Omental fat pad (tissue), 4 donors: ENCODE measurements at places on chromosomes 3 and 15. TPM values are rescaled to one million over a fixed set of nuclear protein-coding genes. Genes with fewer than 3 reads are reported as not detected.

- DNase-seq, result no peak
Measured at GRCh38 chr15:50182219-50183013, 420 bp downstream of the SLC27A2 start.

DNA sequence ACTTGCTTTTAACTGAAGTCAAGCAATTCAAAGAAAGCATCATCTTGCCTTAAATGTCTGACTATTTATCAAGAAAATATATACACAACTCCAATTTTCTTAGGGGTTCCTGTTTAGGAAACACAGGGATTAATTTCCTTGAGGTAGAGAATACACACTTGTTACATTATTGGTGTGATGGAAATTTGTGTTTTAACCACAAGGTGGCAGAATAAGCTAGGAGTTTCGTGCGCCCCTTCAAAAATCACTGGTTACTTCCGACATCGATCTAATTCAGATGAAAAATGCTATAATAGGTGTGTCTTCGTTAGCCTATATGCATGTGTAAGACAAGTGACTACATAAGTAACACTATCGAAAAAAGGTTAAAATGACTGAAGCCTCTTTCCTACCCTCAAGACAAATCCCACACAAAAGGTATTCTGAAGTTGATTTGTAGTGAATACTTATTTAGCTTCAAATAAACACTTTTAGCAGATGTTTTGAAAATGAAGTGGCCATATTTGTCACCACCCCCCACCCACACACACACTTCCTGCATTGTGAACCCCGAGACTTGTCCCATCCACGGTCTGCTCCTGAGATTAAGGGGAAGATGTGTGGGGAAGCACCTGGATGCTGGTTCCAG lies 246.5 kb downstream of the ROBO1 start:
- DNase-seq, result no peak

DNA sequence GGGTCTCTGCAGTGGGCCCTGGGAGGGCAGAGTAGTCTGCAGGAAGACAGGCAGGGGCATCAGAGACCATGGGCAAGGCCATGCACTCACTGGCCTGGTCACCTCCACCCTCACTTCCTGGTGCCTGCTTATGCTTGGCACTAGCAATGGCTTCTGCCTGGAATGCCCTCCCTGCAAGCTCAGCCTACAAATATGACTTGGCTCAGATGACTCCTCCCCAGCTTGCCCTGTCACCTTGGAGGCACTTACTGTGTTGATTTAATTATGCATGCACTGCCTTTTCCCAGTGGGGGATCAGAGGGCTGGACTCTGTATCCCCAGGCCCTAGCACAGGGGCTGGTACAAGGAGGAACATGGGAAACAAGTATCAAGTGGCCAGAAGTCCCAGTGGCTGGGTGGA lies 7.8 kb downstream of the C3orf18 start:
- no peak for DNase-seq

CFAP20DC gene
- not detected for total RNA-seq

RETNLB gene
- total RNA-seq, result not detected

GRCh38 chr15:64525828-64526530 lies 65.6 kb downstream of the ZNF609 start:
- DNase-seq, result no peak

DNA sequence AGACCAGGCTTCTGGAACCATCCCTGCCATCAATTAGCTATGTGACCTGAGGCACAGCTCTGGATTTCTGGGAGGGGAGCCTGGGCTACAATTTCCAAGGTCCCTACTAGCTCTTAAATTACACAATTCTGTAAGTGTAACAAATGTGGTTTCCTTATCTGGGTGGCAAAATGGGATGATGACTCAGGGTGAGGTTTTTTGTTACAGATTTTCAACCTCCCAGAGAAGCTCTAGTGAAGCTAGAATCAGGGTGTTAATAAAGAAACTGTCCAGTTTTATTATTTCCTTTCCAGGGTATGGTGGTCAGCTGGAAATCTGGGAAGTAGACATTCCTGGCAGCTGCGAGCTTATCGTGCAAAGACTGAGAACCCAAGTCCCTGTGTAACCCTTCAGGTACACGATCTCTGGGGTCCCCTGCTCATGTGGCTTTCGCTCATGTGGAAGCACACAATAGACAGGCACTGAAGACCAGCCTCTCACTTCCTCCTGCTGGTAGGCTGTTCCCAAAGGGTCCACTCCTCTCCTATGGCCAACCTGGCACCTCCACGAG lies 7.3 kb downstream of the RAB27A start:
- no peak for DNase-seq

ABHD6 gene
- total RNA-seq, result 19.2 TPM

LMLN gene
- total RNA-seq, result 2.5 TPM

DNA sequence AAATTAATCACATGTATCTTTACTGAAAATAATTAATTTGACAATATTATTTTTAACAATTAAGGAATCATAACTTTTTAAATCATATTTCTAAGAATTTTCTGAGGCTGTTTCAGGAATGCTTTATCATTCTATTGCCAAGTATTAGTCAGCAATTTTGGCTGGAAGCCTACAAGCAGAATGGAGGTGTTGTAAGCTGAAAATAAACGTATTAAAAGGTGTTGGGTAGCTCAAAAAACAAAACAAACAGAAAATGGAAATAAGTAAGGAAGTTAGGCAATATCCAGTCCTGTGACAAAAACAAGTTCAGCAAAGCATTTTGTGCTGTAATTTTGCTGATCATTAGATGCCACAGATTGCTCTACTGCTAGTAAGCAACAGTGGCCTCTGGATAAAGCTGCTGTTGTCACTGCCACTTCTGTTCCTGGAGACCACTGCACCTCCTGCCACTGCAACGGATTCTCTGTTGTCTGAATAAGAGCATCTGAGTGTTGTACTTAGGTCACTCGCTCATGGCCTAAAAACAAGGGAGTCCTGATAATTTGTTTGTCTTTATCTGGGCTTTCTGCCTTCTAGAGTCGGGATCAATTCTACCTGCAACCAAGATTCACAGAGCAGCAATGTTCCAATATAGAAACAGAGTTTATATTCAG lies 63.5 kb upstream of the SLITRK3 start:
- DNase-seq, result no peak

DNA sequence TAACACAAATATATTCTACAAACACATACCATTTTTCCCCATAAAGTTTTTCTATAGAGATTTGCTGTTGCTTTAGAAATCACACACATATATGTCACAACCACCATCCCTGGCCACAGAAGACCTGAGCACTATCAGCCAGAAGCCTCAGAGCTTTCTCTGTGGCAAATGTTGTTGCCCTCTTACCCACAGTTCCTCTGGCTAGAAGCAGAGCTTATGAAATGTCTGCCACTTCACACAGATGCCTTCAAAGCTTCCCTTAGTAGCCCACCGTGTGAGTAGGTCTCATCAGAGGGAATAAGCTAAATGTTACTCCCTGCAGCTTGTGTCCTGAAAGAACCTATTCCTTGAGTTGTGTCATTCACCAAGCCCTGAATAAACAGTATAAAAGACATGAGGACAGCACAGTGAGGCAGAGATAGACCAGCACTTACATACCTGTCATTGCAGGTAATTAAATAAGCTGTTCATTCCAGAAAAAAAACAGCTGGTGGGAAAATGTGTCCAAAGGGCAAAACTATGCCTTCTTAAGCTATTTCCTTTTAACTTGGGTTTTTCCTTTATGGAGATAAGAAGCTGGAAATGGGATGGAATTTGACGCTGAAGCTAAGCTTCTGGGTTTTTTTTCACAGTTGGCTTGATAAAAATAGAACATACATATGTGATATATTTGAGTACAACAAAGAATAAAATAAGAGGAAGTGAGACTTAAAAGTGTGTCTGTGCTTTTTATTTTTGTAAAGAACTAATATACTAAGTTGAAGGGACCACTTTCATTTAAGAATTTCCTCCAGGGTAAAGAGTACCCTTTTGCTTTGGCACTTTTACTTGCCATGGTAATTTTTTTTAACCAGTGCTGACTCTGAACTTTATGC lies 391.4 kb downstream of the KCNH8 start:
- no peak for DNase-seq

GRCh38 chr3:142148044-142148791 lies 1.1 kb downstream of the TFDP2 start:
- DNase-seq, result no peak

DNA sequence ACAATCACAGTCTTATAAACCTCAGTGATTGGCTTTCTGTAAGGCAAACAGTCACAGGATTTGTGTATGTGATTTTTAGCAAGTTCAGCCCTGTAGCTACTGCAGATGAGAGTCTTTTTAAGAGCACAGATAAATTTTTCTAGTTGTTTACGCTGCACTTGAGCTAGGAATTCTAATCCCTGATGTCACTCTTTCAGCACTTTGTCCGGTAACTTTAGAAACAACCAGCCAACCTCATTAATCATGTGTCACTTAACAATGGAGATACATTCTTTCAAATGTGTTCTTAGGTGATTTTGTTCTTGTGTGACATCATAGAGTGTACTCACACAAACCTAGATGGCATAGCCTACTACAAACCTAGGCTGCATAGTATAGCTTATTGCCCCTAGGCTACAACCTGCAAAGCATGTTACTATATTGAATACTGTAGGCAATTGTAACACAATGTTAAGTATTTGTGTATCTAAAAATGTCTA lies 36.8 kb upstream of the GOLGA6L2 start:
- DNase-seq, result no peak

- DNase-seq, result no peak
Measured at GRCh38 chr3:46925585-46925934, 48.0 kb downstream of the PTH1R start.

DNA sequence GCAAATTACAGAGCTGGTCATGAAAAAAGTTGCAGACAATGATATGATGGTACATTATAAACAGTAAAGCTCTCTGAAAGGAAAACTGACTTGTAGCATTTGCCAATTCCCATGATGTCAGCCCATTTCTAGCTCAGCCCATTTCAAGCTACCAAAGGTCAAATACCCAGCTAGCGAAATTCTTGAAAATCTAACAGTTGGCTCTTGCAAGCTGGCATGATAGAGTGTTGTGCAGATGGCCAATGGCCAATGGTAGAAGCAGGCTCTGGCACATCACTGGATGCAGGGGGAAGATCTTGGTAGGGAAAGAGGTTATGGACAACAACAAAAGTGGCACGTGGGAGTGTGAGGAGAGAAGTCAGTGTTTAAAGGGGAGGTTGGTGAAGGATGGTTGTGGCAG lies 36.7 kb downstream of the RASGRF1 start:
- DNase-seq, result no peak

GRCh38 chr3:158908187-158908734 lies 106.4 kb downstream of the MFSD1 start:
- no peak for DNase-seq

DNA sequence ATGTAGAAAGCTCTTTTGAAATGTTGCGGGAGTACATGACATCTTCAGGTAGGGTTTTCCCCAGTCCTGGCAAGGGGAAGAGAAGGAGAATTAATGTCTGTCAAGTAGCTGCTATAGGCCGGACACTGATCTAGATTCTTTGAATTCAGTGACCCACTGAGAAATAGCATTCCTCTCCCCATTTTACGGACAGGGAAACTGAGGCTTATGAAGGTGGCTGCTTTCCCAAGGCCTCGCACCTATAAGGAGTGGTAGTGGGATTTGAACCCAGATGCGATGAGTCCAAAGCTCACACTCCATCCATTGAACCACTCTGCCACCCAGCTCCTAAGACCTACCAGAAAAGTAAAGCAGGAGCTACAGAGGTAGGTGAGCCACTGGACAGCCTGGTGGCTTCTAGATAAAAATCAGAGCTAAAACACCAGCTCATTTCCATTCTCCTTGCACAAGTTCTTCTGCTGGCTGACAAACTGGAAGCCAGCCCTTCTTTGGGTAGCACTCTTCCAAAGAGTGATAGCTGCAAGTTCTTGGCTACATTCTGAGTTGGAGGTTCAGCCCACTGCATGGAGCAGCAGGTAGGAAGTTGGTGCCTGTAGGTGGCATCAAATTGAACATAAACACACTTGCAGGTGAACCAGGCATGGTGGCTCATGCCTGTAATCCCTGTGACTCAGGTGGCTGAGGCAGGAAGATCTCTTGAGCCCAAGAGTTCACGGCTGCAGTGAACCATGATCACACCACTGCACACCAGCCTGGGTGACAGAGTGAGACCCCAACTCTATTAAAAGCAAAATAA lies 22.0 kb downstream of the ZNF710 start:
- DNase-seq, result no peak

SEC22A gene
- total RNA-seq, result 30.0 TPM

FAM219B gene
- 89.9 TPM for total RNA-seq

CACNA2D3 gene
- total RNA-seq, result 2.6 TPM

GRCh38 chr15:72516777-72517176 lies 42.6 kb downstream of the ARIH1 start:
- DNase-seq, result no peak

GRCh38 chr15:98400120-98400519 lies 248.2 kb upstream of the IGF1R start:
- DNase-seq, result no peak

CPNE9 gene
- not detected for total RNA-seq

DNA sequence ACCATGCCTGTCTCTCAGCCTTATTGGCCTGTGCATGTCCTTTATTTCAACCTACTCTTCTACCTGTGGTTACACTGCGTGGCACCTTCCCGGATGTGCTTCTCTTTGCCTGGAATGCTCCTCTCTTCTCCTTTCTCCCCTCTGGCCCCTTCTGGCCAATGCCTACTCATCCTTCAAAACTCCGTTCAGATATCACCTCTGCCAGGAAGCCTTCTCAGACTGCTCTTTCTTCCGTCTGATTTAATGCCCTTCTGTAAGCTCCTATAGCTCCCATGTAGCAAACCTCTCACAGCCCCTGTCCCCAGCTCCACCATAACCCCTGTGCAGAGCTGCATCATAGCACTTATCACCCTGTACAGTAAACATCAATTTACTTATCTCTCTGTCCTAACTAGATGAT lies 13.2 kb downstream of the KLHL6 start:
- no peak for DNase-seq

HRH1 gene
- total RNA-seq, result 27.7 TPM

TGM5 gene
- total RNA-seq, result 5.0 TPM

DNA sequence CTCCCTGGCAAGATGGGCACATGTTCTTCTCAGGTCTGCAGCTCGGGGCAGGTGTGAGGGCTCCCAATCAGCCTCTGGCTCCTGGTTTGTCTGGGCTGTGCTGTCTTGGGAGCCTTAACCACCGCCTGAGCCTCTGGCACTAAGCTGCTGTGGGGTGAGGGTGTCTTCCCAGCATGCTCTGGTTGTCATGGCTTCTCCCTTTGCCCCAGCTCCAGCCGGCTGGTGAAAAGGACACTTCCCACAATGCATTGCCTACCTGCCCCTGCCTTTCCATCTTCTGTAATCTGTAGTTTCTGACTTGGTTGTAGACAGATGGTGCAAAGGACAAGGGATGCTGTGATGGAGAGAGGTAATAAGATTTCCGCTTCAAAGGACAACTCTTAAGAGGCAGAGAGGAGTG lies 295.3 kb downstream of the TLE3 start:
- no peak for DNase-seq

GRCh38 chr3:179181021-179181472 lies 32.9 kb downstream of the PIK3CA start:
- DNase-seq, result no peak

GRCh38 chr3:160941885-160942494 lies 163.2 kb downstream of the B3GALNT1 start:
- DNase-seq, result peak; percentile 94

PLIN1 gene
- 1,383 TPM for total RNA-seq

MASP1 gene
- 9.9 TPM for total RNA-seq
